Endothelial cell of umbilical vein (primary cell): ENCODE measurements at places on chromosomes 2 and 18. TPM values are rescaled to one million over a fixed set of nuclear protein-coding genes. Genes with fewer than 3 reads are reported as not detected.

DNA sequence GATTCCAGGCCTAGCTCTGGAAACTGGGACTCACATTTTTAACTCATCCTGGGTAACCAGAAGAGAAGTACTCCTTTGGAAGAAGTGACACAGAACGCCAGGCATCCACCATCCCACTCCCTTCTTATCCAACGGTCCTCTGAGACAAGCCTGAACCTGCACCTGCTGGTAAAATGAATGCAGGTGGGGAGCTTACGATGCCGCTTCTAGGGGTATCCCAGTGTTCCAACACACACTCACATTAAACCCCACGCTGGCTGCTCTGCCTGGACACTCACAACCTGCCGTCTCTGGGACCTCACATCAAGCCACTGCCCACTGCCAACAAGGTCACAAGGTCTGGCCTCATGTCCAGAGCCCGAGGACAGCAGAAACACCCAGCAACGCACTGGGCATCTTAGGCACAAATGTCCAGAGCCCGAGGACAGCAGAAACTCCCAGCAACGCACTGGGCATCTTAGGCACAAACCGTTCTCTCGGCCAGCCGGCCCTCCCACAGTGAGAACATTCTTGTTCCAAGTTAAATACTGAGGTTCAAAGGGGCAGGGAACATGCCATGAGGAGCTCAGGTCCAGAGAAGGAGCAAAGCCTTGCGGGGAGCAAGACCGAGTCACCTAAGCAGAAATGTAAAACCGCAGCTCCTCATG, 9.9 kb downstream of the SLC66A2 start:
- DNase-seq: no peak

NYAP2 gene
- not detected in 2 replicates for polyA plus RNA-seq

GPR35 gene
- 0.18 TPM in 2 replicates for polyA plus RNA-seq

- DNase-seq: no peak
Observed at GRCh38 chr2:165989851-165990250, 36.3 kb upstream of the TTC21B start.

CYS1 gene
- 0.03 TPM in 1 of 2 replicates, not detected in the other for polyA plus RNA-seq

DNA sequence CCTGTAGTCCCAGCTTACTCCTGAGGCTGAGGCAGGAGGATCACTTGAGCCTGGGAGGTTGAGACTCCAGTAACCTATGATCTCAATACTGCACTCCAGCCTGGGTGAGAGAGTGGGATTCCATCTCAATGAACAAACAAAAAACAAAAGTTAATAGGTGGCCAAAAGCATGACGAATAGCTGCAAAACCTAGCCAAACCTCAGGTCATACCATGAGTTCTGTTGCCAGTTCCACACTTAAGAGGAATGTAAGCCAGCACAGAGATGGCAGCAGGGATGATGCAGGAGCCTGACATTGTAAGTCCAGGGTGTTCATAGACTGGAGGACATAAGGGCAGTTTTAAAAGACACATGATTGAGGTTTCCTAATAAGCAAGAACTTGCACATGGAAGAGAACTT, 55.3 kb upstream of the RMDN2 start:
- no peak for DNase-seq

DNA sequence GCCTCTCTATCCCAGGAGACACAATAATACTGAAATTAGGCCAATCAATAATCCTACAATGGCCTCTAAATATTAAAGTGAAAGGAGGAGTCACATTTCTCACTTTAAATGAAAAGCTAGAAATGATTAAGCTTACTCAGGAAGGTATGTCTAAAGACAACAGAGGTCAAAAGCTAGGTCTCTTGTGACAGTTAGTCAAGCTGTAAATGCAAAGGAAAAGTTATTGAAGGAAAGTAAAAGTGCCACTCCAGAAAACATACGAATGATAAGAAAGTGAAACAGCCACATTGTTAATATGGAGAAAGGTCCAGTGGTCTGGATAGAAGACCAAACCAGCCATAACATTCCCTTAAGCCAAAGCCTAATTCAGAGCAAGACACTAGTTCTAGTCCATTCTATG, 9.5 kb downstream of the SESTD1 start:
- no peak for DNase-seq

GRCh38 chr2:209960045-209960444, 42.4 kb upstream of the RPE start:
- no peak for DNase-seq

TXNDC2 gene
- polyA plus RNA-seq: 0.12 TPM in 1 of 2 replicates, not detected in the other

DNA sequence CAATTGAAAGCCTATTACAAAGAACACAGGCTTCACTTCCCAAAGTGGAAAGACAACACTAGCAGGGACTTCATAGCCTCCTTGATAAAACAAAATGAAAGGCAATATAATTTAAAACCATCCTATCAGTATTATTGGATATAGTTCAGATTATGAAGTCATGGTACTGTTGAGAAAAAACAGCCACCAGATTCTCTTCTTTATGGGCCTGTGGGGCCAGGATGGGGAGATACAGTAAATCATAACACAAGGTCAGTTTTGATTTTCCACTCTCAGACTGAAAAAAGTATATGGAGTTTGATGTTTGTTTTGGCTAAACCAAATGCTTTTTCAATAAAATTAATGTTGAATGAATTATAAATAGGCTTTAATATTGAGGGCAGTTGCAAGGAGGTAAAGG, 129.1 kb downstream of the BCL2L11 start:
- DNase-seq: peak; percentile 40
